ENCODE measurements at places on chromosomes 3 and 15.

GRCh38 chr15:52150043-52150825 is 37.7 kb upstream of the BCL2L10 start:
- DNase-seq: no peak

GRCh38 chr15:80026310-80026709 is 33.2 kb upstream of the ZFAND6 start:
- no peak for DNase-seq

DNA sequence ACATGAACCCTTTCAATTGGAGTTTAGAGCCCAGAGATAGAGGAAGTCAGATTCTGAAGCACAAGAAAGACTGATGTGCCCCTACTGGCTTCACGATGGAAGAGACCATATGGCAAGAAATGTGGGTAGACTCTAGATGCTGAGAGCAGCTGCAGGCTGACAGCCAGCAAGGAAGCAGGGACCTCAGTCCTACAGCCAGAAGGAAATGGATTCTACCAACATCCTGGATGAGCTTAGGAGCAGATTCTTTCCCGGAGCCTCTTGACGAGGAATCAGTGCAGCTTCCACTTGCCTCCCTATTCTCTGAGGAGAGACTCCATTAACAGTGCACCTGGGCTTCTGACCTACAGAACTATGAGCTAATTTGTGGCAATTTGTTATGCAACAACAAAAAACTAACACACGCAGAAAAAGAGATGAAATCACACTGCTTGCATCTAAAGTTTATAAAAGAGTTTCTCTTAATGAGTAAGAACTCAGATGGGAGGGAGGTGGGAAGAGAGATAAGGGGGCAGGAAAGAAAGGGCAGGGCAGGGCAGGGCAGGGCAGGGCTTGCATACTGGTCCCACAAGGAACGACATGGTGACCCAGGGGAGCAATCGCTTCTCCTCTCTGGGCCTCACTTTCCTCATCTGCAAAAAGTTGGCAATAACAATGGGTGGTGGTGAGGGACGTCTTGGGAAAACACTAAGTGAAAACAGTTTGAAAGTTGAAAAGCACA is 440.9 kb downstream of the FOXP1 start:
- no peak for DNase-seq

DNA sequence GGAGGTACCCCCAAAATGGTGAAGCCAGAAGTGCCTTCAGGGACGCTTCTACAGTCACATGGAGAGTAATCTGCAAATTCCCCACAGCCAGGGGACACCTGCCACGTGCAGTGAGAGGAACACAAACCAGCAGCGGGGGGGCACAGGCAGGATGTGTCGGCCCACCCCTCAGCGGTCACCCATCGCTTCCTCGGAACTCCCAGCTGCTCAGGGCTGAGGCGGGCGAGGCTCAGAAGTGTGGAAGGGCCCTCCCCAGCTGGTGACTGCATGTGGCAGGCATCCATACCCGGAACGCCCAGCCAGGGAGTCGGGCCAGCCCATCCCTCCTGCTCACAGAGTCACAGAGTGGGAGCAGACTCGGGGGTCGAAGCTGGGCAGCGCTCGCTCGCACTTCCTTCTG is 63.7 kb downstream of the SLC12A8 start:
- no peak for DNase-seq

DNA sequence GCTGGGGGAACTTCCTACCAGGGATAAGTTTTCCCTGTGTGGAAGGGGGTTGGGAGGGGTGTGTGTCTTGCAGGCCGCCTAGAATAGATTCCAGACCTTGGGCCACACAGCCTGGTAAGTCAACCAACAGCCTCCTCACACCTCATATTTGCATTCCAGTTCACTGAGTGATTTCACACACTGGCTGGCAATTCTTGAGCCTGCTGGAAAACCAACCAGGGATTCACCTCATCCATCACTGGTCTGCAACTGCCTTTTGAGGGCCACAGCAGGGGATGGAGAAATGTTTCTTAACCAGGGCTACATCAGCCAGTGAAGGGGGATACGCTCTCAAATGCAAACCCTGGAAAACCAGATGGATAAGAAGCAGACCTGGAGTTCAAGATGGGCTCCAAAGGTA is 2.0 kb downstream of the FSTL1 start:
- no peak for DNase-seq

- DNase-seq: no peak
Measured at GRCh38 chr3:179526989-179527391, 35.7 kb upstream of the ACTL6A start.

DNA sequence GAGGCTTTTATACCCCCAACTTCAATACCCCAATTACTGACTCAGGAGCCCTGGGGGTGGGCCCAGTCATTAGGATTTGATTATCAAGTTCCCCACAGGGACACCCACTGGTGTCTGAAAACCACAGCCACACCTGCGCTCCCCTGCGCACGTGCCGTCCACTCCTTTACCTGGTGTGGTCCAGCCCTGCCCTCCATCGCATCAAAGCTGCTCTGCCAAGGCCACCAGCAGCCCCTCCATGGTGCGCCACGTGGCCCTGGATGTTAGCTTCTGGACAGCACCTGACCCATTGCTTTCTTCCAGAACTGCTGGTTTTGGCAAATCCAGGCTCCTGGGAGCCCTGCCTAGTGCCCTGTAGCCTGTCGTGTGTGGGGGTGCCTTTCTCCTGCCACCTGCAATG is 136.3 kb downstream of the NSMCE3 start:
- DNase-seq: no peak

DNA sequence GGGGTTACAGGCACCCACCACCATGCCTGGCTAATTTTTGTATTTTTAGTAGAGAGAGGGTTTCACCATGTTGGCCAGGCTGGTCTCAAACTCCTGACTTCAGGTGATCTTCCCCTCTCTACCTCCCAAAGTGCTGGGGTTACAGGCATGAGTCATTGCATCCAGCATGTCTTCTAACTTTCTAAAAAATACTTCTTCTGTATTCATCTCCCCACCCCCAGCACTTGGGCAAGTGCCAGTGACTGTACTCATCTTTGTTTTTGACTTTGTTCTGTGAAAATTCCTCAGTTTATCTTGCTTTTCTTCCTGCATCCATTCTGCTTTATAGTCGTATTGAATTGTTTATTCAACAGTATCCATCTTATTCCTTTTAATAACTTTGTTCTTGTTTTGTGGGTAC is 47.6 kb downstream of the ARIH1 start:
- DNase-seq: no peak

GRCh38 chr15:73873889-73874511 is 636 bp downstream of the TBC1D21 start:
- DNase-seq: peak; percentile 35

DNA sequence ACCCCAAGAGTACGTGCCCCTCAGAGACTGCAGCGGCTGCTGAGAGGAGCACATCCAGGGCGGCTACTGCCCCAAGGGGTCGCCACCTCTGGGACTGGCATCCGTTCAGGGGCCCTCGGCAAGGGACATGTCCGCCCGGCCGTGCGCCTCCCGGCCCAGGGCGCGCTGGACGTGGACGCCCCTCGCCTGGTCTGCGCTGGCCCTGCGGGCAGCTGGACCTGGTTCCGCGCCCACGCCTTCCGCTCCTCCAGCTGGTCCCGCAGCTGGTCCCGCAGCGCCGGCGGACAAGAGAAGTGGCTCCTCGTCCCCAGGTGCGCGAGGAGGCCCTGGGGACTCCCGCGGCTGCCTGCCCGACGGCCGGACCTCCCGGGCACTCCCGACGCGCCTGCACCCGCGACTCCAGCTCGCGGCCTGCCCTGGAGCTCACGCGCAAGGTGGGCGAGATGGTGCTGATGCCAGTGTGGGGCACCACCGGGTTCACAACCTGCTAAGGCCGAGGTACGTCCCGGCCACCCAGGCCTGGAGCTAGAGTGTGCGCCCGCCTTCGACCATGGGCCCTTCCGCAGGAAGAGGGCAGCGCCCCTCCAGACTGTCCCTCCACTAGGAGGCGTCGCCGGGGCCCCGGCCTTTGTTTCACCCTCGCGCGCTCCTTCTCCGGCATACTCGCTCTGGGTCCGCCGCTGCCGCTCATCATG is 14.4 kb upstream of the GP9 start:
- peak; percentile 10 for DNase-seq

- DNase-seq: no peak
Measured at GRCh38 chr3:136658946-136659682, 93.1 kb downstream of the STAG1 start.

DNA sequence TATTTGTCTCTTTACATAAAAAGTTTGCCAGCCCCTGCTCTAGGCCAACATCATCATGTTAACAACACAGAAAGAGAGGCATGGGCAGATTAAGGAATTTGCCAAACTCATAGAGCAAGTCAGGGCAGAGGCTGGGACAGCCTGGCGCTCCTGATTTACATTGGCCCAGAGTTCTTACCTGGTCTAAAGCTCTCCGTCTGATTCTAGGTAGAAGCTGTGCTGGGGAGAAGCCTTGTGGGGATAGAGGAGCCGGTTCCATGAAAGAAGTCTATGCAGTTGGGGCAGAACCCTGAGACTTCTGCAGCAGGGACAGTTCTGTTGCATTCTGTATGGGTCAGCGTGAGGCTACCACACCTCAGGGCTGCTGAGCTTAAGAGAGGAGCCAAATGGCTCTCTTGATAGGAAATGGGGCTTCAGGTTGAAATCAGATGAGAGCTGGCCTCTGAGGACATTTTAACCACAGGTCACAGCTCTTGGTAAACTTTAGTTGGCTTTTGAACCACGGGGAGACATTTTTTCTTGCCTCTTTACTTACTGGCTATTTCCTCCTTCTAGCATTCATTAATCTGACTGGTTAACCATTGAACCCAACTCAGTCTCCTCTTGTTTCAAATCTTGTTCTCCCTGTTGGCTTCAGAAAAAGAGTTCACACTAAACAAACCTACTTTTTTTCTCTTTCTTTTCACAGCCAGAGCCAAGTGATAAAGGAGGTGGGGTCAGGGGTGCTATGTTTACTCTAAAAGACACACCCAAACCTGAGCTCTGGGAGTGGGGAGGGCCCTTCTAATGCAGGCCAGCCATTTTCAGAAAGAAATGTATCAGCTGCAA is 250.7 kb downstream of the OPA1 start:
- DNase-seq: no peak

- DNase-seq: no peak
Measured at GRCh38 chr3:157856078-157856939, 249.9 kb downstream of the SHOX2 start.

DNA sequence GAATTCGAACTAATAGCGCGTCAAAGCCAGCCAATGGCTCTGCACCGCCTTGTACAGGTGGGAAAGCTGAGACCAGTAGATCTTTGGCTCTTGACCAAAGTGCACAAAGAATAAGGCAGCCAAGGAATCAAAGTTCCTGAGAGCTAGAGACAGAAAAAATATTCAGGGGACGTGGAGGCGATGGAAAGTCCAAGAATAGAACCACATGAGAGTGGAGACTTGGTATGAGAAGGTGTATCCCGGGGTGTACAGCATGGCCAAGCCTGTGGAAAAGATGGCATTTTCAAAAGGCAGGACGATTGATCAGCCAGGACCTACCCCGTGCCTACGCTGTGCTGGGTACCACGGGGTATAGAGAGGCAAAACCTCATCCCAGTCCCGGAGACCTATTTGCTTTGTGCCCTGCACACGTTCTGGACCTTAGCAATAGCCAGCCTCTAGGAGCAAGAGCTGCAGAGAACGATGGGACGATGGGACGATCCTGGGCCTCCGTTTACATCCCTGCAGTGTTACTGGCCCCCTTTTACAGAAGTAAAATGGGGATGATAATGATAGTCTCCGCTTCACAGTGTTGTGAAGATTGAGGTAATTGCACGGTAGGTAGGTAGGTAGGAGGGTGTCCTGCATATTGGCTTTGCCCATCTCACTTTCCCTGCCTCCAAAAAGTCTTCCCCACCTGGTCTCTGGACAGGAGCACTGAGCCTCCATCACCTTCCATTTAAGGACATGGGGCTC is 583 bp upstream of the RBSN start:
- DNase-seq: peak; percentile 14

DNA sequence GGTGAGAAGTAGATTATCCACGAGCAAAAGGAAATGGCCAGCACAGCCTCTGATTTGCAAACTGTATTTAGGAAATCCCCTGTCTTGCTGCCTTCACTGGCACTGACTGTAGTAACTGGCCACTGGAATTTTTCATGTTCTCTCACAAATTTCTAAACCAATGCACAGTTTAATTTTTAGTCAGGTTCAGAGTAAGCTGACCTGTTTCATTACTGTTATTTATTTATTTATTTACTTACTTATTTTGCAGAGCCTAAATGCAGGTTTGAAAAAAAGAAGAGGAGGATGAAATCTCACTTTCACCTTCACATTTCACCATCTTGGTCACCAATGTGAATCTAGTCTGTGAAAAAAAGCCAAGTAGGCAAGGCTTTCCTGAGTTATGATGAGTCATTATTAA is 291.0 kb downstream of the PLOD2 start:
- no peak for DNase-seq

DNA sequence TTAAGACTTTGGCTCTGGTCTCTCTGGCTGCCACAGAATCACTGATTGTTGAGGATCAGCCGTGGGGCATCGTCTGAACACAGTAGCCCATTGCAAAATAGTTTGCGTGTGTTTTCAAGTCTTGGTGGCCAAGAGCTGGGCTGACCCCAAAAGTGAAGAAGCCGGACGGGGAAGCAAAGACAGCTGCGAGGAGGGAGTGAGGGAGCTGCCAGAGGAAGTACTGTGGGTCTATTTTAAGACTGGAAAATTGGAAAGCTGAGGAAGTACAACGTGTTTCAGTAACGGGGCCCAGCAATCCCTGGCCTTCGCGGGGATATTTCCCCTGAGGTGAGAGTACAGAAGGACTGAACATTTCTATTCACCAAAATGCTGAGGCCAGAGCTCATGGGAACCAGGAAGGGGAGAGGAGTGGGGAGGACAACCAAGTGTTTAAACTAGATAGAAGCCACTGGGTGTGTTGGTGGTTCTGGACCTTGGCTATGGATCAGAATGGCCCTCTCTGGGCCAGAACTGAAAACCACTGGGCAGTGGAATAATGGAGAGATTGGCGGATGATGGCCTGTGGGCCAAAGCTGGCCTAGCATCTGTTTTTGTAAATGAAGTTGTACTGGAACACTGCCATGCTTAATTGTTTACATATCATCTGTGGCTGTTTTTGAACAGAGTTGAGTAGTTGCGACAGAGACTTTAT is 34.1 kb upstream of the LIMD1 start:
- no peak for DNase-seq

GRCh38 chr3:160183345-160184076 is 41.7 kb upstream of the C3orf80 start:
- no peak for DNase-seq

- DNase-seq: no peak
Measured at GRCh38 chr3:123769356-123769743, 114.8 kb downstream of the MYLK start.

Data from stimulated activated CD4-positive, alpha-beta T cell treated with anti-CD3 and anti-CD28 coated beads, Interleukin-2, amount 100 ng/mL, for 24 hours (primary cell).